ENCODE measurements at places on chromosomes 1 and 21. TPM values are rescaled to one million over a fixed set of nuclear protein-coding genes. Genes with fewer than 3 reads are reported as not detected.

Gene AMY1B
- total RNA-seq, result not detected

- no peak for DNase-seq
Observed at GRCh38 chr21:21688889-21689288, 690.7 kb downstream of the NCAM2 start.

Gene PAQR6
- total RNA-seq, result 0.60 TPM

- DNase-seq, result no peak
Observed at GRCh38 chr1:228415221-228415620, 1.4 kb downstream of the TRIM17 start.

DNA sequence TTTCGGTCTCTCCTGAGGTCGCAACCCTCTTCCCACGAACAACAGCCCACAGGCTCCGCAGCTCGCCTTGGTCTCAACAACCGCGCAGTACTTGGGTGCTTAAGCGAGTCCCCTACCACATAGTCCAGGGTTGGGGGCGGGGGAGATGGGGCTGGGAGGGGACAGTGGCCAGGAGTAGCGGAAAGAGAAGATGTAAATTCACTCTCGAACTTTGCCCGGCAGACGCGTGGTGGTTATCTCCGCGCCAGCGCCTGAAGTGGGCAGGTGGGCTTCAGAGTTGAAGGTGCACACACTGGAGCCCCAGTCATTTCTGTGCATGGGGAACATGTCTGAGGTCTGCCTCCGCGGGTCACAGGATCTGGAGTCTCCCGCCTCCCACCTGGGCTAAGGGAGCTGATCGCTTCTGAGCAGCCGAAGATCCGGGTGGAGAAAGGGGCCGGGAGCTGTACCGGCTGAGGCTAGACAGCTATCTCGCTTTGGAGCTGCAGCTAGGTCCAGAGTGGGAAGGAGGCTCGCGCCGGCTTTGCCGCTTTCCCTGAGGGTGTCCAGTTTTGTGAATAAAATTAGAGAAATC, 4.3 kb upstream of the FOXD2 start:
- no peak for DNase-seq

- no peak for DNase-seq
Observed at GRCh38 chr1:180962178-180962577, 49.5 kb downstream of the KIAA1614 start.

DNA sequence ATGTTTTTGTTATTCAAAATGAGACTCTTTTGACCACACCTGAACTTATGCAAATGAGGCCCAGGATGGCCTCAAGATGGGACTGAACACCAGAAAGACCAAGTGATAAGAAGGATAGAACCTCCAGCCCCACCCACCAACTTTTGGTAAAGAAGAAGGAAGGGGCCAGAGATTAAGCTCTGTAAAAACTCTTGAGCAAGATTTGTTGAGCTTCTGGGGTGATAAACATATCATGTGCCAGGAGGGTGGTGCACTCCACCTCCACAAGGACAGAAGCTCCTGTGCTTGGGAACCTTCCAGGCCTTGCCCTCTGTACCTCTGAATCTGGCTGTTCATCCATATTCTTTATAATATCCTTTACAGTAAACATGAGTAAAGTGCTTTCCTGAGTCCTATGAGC, 5.3 kb downstream of the RSPH1 start:
- DNase-seq, result no peak

Gene C8A
- not detected for total RNA-seq

- no peak for DNase-seq
Observed at GRCh38 chr21:38280454-38280853, 23.7 kb downstream of the KCNJ15 start.
